ENCODE measurements at places on chromosomes 3 and 15. TPM values are rescaled to one million over a fixed set of nuclear protein-coding genes. Genes with fewer than 3 reads are reported as not detected.

Gene PPP1R14D
- total RNA-seq = not detected

Gene MKRN2OS
- total RNA-seq = not detected

Gene TMEM108
- 0.12 TPM for total RNA-seq

Gene OR5K2
- total RNA-seq = not detected

All from uterine smooth muscle cell (primary cell).